ENCODE measurements at places on chromosomes 16 and 17.

DNA sequence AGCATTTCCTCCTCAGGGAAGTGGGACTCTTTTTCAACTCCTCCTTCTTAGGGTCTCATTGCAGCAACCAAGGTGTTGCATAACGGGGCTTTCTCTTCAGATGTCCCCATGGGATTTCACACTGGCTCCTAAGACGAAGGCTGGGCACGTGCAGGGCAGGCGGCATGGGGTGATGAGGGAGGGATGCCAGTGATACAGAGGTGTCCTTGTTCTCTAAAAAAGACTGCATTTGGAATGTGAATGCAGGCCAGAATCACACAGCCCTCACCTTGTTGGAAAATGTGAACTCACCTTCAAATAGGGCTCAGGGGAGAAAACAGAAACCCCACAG lies 105.6 kb downstream of the XYLT1 start:
- no peak for DNase-seq

DNA sequence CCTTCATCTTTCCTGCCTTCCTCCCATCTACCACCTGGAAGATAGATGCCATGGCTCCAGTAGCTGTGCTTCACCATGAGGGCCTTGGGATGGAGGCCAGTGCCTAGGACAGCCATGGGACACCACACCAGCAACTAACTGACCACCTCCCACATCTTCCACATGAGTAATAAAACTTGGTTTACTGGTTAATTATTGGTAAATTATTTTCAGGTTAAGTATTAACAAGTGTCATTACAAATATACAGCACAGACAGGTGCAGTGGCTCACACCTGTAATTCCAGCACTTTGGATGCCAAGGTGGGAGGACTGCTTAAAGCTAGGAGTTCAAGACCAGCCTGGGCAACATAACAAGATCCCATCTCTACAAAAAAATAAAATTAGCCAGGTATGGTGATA lies 14.0 kb downstream of the CDIP1 start:
- no peak for DNase-seq

DNA sequence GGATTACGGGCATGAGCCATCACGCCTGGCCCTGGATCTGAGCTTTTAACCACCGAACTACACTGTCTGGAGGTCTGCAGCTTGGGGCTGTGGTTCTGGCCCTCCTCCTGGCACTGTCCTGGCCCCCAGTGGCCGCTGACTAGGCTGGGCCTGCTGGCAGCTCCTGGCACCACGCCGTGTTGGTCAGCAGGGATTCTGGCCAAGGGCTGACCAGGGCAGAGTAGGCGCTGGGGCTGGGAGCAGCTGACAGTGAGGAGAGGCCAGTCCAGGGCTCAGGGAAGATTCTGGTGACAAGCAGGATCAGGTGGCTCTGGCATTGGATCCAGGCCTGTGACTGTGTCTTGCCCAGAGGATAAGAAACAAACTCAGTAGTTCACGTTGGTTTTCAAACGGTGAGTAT lies 14.6 kb downstream of the EEF2K start:
- DNase-seq, result peak; percentile 76

GRCh38 chr16:10500582-10500981 lies 79.8 kb downstream of the EMP2 start:
- DNase-seq, result no peak

DNA sequence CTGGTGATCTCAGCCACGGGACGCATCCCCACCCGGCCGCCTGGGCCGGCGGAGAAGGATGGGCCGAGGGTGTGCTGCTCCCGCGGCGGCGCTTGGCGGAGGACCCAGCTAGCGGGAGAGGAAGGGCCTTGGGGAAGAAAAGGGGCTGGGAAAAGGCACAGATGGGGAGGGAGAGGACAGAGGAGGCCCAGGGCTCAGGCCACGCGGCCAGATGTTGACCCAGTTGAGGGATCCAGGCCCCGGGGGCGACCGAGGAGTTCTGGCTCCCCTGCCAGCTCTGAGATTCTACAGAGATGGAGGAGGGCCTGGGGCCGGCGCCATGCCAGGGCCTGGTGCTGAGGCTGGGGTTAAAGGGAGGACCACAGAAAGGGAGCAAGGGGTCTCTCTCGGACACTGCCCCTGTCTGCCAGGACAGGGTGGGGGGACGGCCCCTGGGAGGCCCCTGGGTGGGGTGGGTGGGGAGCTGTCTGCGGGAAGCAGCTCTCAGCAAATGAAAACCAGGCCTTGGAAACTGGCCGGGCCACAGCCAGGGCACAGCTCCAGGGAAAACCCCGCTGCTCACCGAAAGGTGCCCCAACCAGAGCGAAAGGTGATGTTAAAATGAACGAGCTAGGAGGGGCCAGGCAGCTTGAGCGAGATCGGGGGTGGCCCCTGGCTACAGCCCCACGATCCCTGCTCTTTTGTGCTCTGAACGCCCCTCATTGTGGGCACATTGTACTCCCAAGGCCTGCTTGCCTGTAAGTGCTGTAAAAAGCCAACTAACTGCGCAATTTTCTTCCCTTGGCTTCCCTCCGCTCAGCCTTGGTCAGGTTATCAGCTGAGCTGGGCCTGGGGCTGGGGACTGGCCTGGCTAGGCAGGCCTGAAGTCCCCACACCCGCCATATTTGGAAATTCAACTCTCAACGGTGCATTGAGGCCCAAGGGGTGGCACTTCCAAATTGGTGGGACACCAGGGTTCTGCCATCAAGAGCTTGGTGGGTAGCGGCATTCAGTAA lies 191.4 kb downstream of the ZNF423 start:
- DNase-seq, result no peak

- DNase-seq, result no peak
Observed at GRCh38 chr16:57478396-57479204, 7.7 kb downstream of the DOK4 start.

- no peak for DNase-seq
Observed at GRCh38 chr16:69327585-69328310, 2.6 kb downstream of the PDF start.

DNA sequence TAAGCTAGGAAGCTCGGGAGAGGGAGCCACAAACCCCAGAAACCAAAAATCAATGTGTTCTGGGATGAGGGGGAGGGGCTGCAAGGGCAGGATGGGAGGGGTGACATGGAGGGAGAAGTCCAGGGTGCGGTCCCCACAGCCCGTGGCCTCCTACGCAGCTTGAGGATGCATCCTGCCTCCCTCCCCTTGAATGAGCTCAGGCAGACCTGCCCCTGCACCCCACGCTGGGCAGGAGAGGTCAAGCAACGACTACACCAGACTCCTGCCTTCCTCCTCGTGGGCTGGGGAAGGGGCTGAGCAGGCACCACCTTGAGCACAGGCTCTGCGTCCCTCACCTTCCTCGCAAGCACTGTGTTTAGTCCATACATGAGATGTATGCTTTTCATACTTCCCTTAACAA lies 3.9 kb downstream of the ANKRD13B start:
- DNase-seq, result no peak
